Brain (organoid and tissue), 16 donors: ENCODE measurements at places on chromosomes 6 and 20.

GRCh38 chr6:25457516-25457915 lies 178.3 kb downstream of the CARMIL1 start:
- no peak for DNase-seq

DNA sequence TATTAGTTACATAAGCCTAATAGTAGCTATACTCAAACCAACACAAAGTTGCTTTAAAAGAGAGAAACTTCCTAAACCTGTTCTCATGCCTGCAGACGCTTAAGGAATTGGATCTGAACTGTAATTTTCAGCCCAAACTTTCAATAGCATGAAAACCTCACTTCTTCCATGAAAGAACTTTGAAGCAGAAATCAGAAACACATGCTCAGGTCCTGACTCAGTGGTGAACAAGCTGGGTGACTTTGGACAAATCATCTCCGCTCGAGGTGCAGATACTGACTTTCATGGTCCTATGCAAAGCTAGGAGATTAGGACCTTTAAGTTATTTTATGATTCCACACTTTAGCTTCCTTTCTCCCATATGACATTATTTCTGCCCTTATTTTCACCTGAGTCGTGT lies 36.5 kb downstream of the NOX3 start:
- no peak for DNase-seq

DNA sequence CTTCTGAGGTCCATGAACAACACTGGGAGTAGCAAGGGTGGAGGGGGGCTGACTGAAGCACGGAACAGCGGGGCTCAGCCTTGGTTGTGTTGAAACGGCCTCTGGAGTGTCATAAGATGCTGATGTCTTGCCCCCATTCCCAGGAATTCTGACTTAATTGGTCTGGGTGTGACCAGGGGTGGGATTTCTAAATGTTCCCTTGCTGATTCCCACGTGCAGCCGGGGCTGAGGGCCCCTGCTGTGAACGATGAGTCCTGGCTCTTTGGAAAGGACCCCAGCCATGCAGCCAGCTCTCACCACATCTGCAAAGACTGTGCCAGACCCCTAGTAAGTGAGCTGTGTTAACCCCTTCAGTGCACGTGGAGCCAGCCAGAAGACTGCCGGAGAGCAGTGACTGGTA lies 28.6 kb upstream of the FAM50B start:
- DNase-seq = no peak

- no peak for DNase-seq
Observed at GRCh38 chr20:60115451-60115850, 157.2 kb downstream of the CDH26 start.

DNA sequence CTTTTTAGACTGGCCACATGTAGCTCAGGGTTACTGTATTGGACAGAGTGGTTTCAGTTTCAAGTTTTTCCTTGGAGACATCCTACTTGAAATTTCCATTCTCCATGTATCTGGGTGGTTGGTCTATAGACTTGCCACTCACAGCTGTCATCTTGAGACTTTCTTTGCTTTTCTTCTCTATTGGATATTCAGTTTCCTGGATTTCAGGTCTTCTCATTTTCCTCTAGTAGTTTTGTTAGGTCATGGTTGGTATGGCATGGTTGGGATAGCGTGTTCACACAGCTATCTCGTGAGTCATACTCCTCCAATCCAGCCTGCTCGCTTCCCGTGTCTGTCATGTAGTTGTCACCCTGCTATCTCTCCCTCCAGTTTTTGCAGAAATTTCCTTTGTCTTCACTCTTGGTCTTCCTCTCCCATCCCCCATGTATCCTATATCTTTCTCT lies 48.3 kb downstream of the PTPN1 start:
- no peak for DNase-seq

GRCh38 chr6:95973976-95974375 lies 41.8 kb upstream of the FUT9 start:
- DNase-seq = no peak

DNA sequence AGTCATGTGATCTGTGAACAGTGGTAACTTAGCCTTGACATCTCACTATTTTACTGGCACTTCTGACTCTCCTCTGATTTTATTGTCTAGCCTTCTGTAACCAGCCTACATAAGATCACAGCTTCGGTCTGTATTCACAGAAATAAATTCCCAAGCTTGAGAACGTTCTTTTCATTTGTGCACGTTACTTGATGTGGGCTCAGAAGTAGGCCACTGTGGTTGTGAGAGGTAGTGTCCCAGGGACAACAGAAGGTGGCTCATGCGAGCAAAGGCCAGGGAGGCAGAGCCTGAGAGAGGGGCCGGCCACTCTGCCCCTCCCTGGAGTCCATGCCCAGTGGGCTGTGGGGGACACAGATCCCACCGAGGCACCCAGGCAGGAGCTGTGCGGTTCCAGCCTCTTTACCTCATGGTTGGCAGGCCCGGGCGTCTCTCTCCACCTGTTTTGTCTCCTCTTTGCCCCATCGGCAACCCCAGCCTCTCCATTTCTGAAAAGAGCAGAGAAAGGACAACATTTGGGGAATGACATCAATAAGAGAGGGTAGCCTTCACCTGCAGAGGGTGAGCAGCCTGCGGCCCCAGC lies 207.5 kb upstream of the CST7 start:
- DNase-seq = no peak

DNA sequence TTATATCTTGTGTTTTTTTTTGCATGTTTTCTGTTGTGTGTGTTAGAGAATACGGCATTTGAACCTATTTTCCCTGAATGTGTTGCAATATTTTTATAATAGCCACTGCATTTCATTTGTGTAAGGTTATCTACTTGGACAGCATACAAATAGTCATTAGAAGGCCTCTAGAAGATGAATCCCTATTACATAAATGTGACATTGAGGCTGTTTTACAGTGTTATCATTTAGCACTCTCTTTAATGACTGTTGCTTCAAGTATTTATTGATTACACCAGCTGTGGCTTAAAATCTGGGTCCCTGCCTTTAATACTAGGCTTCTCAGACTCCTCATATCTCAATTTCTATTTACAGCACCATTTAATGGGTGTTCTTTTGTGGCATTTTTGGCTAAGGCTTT lies 465.8 kb downstream of the FRK start:
- DNase-seq = no peak
